ENCODE measurements at places on chromosomes 7 and 10.

DNA sequence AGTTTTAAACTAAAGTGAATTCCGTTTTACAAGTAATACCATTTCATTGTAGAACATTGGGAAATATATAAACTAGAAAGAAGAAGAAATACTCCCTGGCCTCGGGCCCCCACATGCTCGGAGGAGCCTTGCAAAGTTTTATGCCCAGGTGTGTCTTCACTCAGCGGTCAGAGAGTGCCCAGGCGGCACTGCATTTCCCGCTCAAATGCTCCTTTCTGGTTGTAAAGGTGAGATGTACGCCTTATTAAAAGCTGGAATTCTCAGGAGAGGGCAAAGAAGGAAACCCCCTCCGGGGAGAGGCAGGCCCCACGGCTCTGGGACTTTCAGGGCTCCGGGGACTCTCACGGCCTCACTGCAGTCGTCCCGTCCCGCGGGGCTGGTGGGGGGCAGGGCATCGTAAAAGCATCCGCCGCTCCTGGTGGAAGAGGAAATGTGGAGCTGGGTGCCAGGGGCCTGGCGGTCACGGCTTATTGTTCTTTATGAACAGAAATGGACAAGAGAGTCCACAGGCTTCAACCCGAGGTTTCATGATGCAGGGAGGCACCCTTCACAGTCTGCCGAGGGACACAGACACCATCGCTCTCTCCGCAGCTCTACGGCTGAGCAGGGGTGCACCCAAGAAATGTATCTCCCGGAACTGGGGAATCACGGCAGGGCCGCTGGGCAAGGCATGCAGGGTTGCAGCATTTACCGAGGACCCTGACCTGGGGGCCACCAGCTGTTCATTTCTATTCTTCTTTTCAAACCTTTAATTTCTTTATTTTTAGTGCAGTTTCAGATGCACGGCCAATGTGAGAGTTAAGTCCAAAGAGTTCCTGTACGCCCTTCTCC, 47.7 kb upstream of the INPP5A start:
- no peak for DNase-seq

DNA sequence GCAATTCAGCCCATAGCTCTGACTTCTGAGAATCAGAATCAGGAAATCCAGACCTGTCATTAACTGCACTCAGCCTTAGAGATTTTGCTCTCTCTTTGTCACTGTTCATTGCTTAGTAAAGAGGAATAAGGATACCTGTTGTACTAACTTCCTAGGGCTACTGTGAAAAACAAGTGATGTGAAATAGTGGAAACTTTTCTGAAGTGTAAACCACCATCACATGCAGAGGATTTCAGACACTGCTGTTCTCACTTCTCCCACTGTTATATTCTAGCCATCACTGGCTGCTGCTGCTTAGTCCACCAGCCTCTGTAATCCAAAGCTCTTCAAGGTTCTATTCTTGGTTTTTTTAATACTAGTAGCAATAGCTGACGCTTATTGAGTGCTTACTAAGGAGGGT, 129.6 kb upstream of the CCDC6 start:
- DNase-seq, result no peak

DNA sequence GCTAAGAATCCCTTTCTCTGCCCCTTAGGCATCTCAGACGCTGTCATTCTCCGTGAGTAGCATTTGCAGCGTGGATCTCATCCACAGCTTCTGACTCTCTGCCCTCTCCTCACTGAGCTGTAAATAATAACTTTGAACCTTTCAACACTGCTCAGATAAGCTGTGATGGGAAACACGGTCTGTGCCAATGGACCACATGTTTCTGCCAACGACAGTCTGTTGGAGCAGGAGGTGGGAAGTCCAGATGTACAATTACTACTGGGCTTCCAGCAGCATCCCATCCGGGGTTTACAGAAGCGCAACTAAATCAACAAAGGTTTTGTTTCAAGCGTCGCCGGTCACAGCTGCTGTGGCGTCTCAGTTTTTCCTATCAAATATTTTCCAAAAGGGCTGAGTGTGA, 1110.6 kb downstream of the TYW1 start:
- peak; percentile 43 for DNase-seq

GRCh38 chr10:112949875-112950507, at the start of gene TCF7L2:
TSS of gene TCF7L2 (plus strand) at chr10:112950247. CDS start at chr10:112950757, 510 bp downstream.
- peak; percentile 93 for DNase-seq

DNA sequence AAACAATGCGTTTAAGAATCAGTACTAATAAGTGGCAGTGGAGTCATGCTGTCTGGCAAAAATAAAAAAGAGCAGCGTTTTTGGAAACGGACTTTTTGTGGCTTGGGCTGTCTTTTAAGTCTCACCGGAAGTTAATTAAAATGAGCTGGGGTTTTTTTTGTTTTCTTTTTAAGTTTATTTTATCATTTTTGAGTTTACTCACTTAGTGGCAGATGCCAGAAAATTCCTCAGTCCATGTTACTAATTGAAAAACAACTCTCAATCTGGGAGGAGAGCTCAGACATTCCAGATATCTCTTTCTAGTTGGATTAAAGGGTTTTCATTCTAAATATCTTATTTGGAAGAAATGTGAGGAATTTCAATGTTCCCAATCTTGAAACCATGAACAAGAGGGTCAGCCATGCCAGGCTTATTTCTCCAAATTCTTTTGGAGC, 133.8 kb upstream of the AGR3 start:
- DNase-seq, result no peak

- DNase-seq, result no peak
Observed at GRCh38 chr7:42372479-42372878, 135.5 kb upstream of the GLI3 start.

- DNase-seq, result no peak
Observed at GRCh38 chr7:106819546-106819945, 45.5 kb upstream of the PIK3CG start.

- DNase-seq, result no peak
Observed at GRCh38 chr10:35492386-35493195, 112.5 kb upstream of the GJD4 start.

DNA sequence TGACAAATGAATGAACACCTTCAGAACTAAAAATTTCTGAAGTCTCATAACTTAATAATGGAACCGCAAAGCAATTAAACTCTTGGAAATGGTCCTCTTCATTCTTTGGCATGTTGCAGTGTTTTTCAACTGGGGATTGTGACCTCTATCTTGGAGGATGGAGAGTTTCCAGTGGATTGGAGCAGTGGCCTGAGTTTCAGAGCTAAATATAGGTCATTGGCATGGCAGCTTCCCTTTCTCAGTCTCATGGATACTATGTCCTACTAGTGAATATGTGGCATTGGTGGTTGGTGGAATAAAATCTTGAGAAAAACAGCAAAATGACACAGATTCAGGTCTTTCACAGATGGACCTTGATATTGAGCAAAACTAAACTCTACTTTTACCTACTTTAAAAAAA, 24.1 kb upstream of the EPC1 start:
- no peak for DNase-seq

DNA sequence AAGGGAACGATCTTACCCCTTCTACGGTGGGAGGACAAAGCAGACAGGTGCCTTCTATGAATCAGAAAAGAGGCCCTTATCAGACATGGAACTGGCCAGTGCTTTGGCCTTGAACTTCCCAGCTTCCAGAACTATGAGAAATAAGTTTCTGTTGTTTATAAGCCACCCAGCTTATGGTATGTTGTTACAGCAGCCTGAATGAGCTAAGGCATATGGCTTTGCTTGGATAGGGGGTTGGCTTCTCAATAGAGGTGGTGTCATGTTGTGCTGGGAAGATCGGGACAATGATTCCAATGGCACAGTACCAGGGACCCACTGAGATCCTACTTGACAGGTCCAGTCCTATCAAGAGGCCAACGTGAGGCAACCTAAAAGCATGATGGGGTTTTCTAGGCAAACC, 183.4 kb upstream of the BMPER start:
- no peak for DNase-seq

GRCh38 chr7:27103489-27104226, 1.2 kb upstream of the HOXA2 start:
- no peak for DNase-seq

DNA sequence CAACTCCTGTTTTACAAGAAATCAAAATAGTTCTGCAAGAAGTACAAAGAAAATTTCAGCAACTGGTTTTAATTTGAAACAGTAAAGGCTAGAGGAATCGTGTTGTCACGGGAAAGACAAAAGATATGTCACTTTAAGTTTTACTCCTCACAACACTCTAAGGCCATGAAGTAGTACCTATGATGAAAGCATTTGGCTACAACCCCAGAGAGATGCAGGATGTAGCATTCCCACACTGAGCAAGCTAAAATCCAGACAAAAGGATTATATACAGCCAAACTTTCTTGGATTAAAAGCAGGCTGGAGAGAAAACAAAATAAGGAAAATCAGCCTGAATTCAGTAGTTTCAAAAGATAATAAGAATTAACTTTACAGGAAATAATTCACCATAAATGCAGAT, 245.5 kb upstream of the STEAP1 start:
- no peak for DNase-seq

GRCh38 chr7:17033245-17033644, 151.5 kb upstream of the AGR3 start:
- DNase-seq, result no peak

DNA sequence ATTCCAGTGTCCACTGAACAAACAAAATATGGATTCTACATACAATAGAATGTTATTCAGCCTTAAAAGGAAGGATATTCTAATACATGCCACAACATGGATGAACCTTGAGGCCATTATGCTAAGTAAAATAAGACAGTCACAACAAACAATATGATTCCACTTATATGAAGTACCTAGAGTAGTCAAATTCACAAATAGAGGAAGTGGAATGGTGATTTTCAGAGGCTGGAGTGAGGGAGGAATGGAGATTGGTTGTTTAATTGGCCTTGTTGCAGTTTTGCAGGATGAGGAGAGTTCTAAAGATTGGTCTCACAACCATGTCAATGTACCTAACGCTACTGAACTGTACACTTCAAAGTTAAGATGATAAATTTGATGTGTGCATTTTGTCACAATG, 119.6 kb downstream of the CHN2 start:
- no peak for DNase-seq

DNA sequence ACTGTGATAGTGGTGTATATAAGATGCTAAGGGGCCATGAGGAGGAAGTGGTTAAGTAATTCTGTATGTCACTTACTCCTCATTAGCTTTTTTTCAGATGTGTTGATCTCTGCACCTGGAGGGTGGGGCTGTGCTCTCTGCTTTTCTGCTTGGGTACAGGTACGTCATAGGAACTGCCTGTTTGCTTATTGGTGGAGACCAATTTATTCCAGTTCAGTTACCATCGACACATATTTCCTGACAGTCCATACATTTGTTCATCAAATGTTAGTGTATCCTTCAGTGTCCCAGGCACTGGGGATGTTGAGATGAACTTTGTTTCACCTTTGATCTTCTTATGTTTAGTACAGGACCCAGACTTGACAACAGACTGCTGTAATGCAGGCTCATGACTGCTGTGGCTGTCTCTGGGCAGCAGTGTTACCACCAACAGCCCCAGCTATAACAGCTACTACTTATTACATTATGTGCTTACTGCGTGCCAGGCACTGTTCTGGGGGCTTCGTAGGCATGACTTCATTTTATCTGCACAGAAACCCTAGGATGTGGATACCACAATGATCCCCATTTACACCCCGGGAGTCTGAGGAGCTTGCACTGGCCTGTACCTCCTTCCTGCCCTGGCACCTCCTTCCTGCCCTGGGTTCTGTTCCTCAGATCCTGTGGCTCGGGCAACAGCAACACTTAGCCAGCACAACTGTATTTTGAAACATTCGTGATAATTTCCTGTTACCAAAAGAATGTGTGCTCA, 87.4 kb downstream of the BUB3 start:
- no peak for DNase-seq

DNA sequence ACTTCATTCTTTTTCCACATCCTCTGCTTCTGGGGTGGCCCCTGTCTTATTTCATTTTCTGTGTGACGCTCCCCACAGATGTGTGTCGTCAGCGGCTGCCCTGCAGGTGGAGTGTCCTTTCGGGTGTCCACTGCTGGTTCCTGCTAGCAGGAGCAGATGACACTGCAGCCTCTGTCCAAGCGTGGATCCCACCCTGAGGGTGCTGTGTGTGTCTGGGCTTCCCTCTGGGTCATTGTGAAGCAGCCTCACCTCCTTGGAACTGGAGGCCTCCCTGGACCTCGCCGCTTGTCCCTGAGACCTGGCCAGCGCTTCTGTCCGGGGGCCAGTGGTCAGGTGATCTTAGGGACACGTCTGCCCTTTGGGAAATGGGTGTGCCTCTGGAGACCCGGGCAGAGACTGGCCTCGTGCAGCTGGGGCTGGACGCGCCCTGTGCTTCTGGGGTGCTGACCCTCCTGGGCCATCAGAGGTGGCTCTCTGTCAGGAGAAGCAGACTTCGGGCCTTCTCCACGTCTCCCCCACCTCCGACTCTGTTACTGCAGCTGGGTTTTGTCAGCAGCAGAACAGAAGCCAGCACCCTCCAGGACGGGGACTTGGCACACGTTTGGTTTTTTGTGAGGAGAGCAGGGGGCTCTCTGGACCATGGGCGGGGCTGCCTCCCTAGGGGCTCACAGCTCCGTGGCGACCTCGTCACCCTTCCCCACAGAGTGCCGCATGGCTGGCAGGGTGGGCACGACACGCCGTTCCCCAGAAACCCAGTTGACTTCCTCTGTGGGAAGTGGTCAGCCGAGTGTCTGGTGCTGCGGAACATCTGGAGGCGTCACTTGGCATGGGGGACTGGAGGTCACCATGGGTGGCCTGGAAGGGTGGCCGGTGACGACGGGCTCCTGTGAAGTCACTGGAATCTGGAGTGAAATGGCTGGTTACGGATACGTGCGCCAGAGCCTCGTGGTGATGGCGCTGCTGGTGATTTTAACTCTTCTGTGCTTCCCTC, 48.4 kb downstream of the INPP5A start:
- no peak for DNase-seq

- no peak for DNase-seq
Observed at GRCh38 chr10:116113721-116114501, 159.1 kb downstream of the GFRA1 start.

GRCh38 chr7:73871163-73872011, 10.4 kb downstream of the TMEM270 start:
- no peak for DNase-seq

- no peak for DNase-seq
Observed at GRCh38 chr7:134004829-134005505, 122.2 kb upstream of the LRGUK start.

GRCh38 chr7:151460474-151460855, 20.5 kb upstream of the CRYGN start:
- DNase-seq, result no peak

- DNase-seq, result peak; percentile 43
Observed at GRCh38 chr10:125768219-125768855, 7.3 kb downstream of the MMP21 start.

DNA sequence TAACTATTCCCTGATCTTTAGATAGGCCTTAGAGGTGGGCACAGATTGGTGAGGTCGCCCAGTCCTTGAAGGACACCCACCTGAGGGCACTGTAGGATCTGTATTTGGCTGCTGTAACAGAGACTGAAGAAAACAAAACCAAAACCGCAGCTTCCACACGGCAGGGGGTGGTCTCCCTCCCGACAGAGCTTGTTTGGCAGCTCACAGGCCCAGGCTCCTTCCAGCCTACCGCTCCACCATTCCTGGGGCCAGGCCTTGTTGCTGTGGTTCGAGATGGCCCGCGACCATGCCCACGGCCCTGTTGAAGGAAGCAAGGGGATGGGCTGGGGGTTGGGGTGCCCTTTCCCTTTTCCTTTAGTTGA, 30.4 kb downstream of the ZNF783 start:
- no peak for DNase-seq

- DNase-seq, result no peak
Observed at GRCh38 chr7:37405603-37406122, 43.0 kb downstream of the ELMO1 start.

Measured in right renal pelvis (tissue), 4 donors.